Stimulated activated CD4-positive, alpha-beta T cell treated with anti-CD3 and anti-CD28 coated beads, Interleukin-2, amount 100 ng/mL, for 48 hours (primary cell): ENCODE measurements at places on chromosomes 13 and 19.

DNA sequence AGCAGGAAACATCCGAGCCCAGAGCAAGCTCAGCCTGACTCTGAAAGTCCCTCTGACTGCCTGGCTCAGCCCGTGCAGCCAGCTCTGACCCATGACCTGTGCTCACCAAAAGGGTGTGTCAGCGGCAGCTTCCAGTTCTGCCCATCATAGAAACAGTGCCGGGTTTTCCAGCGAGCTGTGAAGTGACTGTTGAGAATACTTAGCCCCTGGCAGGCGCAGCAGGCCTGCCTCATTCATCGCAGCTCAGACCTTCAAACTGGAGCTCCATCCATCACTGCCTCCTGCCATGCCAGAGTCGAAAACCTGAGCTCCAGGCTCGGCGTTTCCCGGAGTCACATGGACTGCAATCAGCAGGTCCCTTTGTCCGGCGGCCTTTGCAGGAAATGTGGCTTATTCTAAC, 16.3 kb upstream of the GSX1 start:
- DNase-seq, result no peak

- DNase-seq, result no peak
These were observed 31.2 kb downstream of the GADD45B start for GRCh38 chr19:2507109-2507508.

GRCh38 chr19:35094656-35095055, 21.0 kb upstream of the FXYD3 start:
- DNase-seq, result no peak

- no peak for DNase-seq
These were observed 475.4 kb upstream of the ARGLU1 start for GRCh38 chr13:107043021-107043956.

DNA sequence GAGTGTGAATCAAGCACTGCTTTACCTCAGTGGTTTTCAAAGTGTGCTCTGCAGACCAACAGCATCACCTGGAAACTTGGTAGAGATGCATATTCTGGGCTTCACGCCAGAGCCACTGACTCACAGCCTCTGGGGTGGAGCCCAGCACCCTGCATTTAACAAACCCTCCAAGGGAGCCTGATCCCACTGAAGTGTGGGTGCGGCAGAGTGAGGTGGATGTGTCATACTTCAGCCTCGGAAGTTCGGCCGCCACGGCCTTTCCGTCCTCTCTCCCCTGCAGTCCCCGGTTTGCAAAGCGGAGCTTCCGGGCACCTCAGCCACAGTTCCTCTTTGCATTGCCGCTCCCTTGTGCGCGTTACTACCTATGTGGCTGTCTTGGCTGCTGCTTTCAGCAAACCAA, 33.3 kb upstream of the MICU2 start:
- peak; percentile 9 for DNase-seq

DNA sequence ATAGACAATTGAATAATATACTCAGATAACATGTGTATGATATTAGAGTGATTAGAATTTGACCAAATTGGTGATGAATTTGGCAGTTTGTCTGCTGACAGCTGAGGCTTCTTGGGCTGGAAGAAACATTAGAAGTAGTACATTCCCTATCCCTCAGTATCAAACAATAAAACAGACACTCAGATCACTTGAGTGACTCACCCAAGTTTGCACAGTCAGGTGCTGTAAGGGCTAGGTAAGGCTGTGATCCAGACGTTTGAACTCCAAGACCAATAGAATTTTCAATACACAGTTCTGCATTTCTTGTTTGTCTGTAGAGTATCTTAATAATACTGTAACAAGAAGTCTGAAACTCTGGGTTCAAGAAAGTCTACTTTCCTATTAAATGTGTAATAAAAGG, 223.5 kb downstream of the POSTN start:
- no peak for DNase-seq

DNA sequence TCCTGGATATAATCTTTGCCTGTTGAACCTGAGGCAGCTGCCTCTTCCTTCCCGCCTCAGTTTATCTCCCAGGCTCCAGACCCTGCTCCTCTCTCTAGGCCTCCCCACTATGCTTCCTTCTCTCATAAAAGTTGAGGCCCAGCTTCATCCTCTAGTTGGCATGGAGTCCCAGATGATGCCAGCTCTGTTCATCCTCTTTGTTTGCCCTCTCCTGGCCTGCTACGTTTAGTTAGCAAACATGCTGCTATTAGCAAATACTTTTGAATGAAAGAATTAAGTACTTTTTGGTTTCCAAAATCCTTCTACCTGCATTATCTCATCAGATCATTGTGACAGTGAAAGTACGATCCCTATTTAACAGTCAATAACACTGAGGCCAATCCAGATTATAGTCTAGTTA, 472.5 kb downstream of the COG6 start:
- no peak for DNase-seq

GRCh38 chr19:33679696-33680095, 57.9 kb downstream of the CHST8 start:
- no peak for DNase-seq

DNA sequence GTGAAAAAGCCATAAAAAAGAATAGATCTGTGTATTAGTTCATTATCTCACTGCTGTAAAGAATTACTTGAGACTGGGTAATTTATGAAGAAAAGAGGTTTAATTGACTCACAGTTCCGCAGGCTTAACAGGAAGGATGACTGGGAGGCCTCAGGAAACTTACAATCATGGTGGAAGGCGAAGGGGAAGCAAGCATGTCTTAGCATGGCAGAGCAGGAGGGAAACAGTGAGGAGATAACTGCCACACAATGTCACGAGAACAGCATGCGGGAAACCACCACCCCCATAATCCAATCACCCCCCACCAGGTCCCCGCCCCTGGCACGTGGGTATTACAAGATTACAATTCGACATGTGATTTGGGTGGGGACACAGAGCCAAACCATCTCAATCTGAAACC, 39.1 kb upstream of the EEF1AKMT1 start:
- DNase-seq, result no peak

DNA sequence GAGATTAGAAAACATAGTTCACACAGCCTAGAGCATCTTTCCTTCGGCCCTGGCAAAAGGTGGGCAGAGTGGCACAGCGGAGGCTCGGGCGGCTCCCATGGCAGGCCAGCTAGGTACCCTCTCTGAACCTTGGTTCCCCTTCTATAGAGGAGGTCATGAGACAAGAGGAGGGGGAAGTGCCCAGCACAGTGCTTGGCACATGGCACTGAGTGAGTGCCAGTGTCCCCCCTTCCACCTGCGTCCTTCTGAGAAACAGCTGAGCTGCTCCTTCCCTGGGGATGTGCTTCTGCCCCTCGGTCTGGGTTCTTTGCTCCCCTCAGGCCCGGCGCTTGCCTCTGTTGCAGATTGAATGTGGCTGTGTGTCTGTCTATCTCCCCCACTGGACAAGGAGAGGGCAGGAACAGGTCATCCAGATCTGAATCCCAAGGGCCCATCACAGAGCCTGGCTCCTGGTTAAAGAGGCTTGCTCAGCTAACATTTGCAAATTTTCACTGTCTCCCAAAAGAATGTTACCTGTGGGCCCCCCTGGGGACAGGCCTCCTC, 165.6 kb downstream of the USP12 start:
- no peak for DNase-seq

- DNase-seq, result no peak
These were observed 1.4 kb downstream of the PSMD8 start for GRCh38 chr19:38375748-38376147.

GRCh38 chr19:2558543-2558942, 82.6 kb downstream of the GADD45B start:
- DNase-seq, result no peak

DNA sequence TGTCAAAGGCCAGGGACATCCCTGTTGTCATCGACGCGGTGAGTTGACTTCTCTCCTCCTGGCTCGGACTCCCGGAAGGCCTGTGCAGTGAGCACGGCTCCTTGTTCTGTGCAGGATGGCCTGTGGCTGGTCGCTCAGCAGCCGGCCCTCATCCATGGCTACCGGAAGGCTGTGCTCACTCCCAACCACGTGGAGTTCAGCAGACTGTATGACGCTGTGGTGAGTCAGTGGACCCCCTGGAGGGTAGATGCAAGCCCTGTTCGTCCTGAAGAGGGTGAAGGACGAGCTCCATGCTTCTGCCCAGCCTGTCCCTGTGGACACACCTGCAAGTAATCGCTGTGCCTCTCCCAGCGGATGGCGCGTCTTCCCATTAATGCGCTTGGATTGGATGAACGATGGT, 19.2 kb downstream of the NAXD start:
- no peak for DNase-seq

DNA sequence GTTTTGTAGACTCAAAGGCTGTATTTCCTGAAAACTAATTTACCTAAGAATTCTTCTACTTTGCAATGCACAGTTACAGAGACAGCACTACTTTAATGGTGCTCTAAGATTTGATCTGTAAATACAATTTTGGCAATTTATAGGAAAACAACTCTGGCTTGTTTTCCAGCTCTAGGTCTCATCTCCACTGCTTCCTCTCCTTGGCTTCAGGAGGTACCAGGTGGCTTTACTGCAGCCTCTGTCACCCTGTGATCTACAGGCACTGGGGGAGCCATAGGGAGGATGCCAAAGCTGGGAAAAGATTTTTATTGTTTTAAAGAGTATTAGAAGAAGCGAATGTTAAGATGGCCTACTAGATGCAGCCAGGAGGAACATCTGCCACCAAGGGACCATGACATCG, 1563.6 kb downstream of the OLFM4 start:
- DNase-seq, result no peak

DNA sequence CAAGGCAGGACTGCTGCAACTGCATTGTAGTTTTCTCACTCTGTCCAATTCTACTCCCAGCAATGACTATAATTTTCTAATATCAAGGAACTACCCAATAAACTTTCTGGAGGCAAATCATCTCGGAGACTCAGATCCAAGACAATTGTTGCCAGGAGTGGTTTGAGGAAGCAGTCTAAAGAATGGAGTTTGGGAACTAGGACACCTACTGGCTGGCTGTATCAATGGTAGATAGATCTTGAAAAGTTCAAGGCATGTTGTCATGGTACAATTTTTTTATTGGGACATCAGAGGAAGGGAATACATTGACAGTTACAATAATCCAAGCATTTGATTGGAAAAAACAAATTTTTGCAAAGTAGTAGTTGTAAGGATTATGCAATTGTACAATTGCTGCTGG, 648.3 kb upstream of the SLITRK6 start:
- DNase-seq, result no peak

DNA sequence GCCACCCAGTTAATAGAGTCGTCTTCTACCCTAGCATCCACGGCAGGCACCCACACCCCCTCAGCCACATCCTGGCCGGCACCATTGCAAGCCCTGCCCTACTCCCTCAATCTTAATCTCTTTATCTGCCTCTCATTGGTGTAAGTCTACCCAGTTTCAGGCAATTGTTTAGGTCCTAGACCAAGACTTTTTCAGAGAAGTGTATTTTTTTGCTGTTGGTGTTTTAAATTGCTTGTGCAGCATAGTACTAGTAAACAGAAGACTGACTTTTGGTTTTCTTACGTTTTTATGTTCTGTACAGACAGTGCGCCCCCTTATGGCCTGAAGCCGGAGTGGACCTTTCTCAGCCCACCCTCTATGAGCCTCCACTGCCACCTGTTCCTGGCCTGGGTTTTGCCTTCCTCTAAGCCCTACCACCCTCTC, 2.3 kb upstream of the LCP1 start:
- peak; percentile 72 for DNase-seq

DNA sequence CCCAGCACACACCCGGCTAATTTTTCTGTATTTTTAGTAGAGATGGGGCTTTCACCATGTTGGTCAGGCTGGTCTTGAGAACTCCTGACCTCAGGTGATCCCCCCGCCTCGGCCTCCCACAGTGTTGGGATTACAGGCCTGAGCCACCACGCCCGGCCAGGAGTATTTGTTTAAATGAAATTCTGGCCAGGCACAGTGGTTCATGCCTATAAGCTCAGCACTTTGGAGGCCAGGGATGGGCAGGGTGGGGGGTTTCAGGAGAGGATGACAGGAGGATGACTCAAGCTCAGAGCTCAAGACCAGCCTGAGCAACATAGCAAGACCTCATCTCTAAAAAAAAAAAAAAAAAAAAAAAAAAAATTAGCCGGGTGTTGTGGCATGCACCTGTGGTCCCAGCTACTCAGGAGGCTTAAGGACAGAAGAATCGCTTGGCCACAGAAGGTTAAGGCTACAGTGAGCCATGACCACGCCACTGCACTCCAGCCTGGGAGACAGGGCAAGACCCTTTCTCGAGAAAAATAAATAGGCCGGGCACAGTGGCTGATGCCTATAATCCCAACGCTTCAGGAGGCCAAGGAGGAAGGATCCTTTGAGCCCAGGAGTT, 8.2 kb upstream of the DHDH start:
- no peak for DNase-seq

GRCh38 chr19:13937479-13938300, 527 bp downstream of the PODNL1 start:
- no peak for DNase-seq

- DNase-seq, result no peak
These were observed 17.8 kb upstream of the IGLON5 start for GRCh38 chr19:51293571-51294210.

DNA sequence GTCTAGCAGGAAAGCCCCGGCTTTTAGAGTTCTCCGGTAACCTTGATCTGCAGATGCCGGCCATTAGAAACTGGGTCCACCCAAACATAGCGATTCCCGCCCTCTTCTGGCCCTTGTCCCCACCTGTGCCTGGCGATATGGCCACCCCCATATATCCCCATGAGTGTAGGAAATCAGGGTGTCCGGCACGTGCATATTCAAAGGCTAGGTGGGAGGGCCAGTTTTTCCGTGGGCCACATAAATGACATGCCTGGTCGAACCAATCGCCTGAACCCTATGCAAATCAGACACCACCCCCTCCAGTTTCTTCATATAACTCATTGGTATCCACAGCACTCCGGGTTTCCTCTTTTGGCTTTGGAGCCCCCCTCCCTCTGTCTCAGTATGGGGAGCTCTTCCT, 37.4 kb downstream of the ERICH4 start:
- no peak for DNase-seq

DNA sequence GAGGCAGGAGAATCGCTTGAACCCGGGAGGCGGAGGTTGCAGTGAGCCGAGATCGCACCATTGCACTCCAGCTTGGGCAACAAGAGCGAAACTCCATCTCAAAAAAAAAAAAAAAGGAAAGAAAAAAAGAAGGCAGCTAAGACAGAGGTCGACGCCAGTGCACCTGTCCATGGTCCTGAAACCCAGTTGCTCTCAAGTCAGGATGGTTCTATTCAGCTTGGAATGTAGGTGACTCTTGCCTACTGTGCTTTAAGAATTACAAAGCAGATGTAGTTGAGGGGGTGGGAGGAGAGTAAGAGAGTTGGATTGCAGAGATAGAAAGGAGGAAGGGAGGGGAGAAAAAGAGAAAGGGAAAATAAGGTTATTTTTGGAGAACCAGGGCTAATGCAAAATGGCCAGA, 18.7 kb downstream of the CACNG7 start:
- peak; percentile 9 for DNase-seq

DNA sequence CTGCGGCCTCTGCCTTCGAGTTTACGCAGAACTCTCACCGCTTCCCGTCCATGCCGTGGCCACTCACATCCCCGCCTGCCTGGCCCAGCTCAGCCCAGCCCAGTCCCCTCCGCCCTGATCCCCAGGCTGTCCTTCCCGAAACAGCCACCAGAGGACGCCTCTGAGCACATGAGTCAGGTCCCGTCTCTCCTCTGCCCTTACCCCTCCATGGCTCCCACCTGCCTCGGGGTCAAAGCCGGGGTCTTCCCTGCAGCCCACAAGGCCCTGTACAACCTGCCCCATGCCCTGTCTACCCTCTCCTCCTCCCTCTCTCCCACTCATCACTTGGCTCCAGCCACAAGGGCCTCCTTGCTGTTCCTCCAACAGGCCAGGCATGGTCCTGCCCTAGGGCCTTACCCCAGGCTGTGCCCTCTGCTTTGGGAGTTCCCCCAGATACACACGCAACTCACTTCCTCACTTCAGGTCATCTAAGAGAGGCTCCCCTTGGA, 8.1 kb upstream of the SEMA6B start:
- peak; percentile 74 for DNase-seq
